Activated CD4-positive, alpha-beta T cell treated with anti-CD3 and anti-CD28 coated beads, Interleukin-2, amount 10 ng/mL, durations not matched to agents 7 days and 5 days (primary cell): ENCODE measurements at places on chromosomes 4 and X. TPM values are rescaled to one million over a fixed set of nuclear protein-coding genes. Genes with fewer than 3 reads are reported as not detected.

- DNase-seq, result no peak
These were observed 773 bp downstream of the TLR3 start for GRCh38 chr4:186069729-186070128.

Gene NPY2R
- not detected for total RNA-seq

DNA sequence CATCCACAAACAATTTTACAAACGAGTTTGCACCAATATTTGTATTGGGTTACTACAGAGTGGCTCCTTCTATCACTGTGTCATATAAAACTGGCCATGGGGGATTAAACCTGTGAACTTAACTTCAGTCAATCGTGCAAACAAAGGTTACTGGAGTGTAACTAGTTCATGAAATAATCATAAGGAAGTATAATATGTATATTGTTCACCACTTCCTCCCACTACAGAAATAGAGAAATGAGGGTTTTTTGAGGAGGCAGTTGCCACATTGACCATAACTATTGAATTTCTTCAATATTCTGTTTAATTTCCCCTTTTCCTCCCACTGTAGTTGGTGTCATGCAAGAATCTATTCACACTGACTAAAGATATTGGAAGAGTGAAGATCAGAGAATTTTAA is at the start of gene GPR82:
Gene GPR82, plus strand, starts transcription at position 356 of the 400 bp plus-strand sequence. CDS start 2,846 bp downstream, outside the sequence.
- DNase-seq, result no peak

DNA sequence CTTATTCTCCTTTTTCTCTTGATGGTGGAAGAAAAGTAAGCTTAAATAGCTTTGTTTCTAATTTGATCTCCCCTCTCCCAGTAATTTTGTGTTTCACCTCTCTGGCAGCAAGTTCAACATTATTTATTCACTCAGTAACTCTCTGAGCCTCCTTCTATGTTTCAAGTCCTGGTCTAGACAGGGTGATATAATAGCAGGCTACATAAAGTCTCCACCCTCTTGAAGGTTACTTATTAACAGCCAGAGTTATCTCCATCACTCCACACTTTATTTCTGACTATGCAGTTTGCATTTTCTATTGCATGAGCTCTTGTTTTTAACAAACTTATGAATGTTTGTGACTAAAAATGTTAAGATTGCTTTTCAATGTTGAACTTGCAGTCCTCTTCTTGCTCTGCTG is 17.8 kb upstream of the ANOS1 start:
- no peak for DNase-seq

DNA sequence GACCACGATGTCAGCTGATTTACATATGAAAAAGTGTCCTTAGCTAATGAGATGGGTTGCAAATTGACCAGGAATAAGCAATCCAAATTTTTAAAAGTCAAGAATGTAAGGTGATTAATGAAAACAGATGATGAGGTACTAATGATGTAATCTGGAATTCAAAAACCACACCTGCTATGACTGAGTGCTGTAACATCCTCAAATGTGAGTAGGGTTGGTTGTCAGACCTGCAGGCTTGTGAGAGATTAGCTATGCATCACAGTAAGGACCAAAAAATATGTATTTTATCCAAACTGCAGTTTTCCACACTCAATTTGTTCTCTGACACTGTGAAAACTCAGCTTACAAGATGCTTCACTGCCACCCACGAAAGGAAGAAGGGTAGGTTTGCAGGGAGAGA is 242.5 kb downstream of the OPHN1 start:
- no peak for DNase-seq

Gene STARD8
- total RNA-seq, result 0.20 TPM

GRCh38 chr4:158856852-158857251 is 88.0 kb downstream of the FNIP2 start:
- DNase-seq, result peak; percentile 9

DNA sequence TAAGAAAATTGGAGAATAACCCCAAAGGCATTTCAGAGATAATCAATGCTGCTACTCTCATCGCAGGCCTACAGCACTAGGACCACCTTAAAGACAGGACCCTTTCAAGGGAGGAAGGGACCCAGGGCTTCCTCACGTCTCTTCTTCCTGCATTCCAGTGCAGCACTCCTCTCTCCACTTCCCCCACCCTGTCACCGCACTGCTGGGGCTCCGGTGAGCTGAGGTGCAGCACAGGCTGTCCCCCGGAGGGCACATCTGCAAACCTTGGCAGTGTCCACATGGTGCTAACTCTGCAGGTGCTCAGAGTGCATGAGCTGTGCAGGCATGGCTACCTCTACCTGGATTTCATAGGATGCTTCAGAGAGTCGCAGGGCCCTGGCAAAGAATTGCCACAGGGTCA is 305.6 kb downstream of the DCHS2 start:
- no peak for DNase-seq

Gene UNC5C
- not detected for total RNA-seq

DNA sequence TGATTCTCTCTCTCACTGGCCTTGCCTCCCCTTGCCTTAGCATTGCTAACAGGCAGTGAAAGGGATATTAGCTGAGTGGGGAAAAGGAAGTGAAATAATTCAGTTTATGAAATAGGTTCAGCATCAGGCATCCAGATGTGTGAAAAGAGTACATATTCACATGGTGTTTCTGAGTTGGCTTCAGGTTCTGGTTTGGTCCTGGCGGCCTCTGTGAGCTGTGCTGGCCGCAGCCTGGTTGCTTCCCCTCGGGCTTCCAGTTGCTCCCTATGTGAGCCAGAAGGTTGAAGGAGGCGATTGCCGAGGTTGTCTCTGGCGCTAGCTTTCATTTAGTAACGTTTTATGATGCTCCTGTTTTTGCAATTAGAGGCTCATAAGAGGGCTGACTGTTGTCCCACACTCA is 99.1 kb upstream of the TLR2 start:
- DNase-seq, result no peak

Gene LARP1B
- 13.5 TPM for total RNA-seq

GRCh38 chr4:99647071-99647470 is 10.6 kb downstream of the C4orf54 start:
- DNase-seq, result no peak

GRCh38 chrX:38878641-38879340 is 77.5 kb downstream of the MID1IP1 start:
- DNase-seq, result no peak

DNA sequence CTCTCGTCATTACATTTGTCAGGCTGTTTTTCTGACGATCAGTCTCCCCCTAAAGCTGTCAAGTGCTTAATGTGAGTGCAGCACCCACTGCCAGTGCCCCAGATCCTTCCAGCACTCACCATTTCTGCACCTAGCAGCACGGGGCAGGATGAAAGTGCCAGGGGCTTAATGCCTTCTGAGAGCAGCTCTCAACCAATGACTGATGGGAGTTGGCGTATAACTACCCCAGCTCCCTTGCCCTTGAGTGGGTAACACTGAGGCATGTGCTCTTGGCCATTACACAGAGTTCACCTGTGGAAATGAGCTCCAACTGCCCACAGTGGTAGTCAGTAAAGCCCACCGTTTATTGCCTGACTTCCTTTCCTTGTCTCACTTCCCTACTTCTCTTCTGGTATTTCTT is 226.2 kb upstream of the BCOR start:
- no peak for DNase-seq

GRCh38 chrX:10615931-10616774 is 4.2 kb downstream of the MID1 start:
- DNase-seq, result no peak

Gene EDNRA
- total RNA-seq, result not detected

Gene CASP3
- total RNA-seq, result 64.2 TPM

GRCh38 chr4:71634364-71634763 is 149.5 kb downstream of the GC start:
- DNase-seq, result no peak

- no peak for DNase-seq
These were observed 15.4 kb upstream of the FHDC1 start for GRCh38 chr4:152920768-152921167.

Gene CCDC120
- total RNA-seq, result 5.9 TPM

Gene RAB41
- not detected for total RNA-seq

- DNase-seq, result no peak
These were observed 201.0 kb upstream of the STK26 start for GRCh38 chrX:131821945-131822622.

DNA sequence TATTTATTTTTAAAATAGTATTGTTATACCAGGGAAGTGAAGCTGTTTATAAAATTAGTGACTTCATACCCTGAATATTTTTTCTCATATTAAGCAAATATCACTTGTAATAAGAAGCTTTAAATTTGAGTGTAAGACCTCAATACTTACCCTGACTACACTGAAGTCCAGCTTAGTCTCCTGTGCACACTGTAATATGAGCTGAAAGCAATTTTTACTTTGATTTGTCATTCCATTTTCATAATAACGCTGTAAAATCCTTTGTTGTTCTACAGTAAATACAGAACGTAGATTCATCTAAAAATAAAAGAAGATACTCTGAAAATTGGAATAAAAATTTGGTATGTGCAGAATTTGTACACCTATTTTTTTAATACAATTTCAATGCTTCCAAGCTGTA is 27.2 kb downstream of the HDX start:
- DNase-seq, result no peak

DNA sequence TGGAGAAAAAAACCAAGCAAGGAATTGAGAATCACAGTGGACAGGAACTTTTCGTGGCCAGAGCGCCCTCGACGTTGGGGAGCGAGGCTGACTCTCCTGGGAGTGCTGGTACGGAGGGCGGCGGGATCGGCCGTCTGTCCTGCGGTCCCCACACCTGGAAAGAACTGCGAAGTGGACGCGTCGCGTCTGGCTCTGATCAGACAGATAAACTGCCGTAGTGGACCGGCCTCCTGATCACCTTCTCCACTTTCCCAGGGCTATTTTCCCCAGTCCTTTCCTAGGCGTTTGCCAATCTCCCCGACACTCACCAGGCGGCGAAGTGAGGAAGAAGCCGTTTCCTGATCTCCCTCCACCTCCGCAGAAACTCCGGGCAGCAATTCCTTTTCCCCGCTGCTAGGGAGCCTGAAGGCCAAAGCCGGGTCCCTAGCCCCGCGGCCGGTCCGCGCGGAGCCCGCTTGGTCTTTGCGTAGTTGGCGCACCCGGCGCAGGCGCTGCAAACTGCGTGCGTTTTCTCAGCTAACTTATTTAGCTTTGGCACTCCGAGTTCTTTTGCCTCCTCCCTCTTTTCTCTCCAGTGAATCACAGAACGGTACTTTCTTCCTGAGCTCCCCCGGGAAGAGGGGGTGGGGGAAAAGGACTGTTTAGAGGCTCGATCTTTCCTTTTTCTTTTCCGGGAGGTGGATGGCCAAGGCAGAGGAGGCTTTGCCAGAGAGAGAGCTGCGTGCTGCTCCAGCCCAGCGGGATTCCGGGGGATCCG is at the start of gene ARSJ:
Gene ARSJ, minus strand, starts transcription at position 500 of the 757 bp plus-strand sequence. CDS start 813 bp downstream, outside the sequence.
- DNase-seq, result no peak

DNA sequence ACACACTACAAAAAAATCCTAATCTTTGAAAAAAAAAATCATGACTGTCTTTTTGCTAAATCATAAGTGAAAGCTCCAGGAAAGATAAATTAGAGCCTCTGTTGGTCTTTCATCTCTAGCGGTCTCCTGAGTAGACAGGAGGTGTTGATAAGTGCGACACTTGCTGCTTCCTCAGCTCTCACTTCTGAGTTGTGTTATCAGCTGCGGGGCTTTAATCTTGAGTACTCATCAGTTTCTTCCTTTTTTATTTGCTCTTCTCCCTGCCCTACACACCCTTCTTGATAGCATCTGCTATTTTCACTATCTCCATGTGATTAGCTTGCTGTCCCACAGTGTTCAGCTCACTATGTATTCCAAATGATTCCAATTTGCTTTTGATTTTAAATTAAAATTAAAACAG is 1449.2 kb downstream of the C4orf33 start:
- no peak for DNase-seq

GRCh38 chr4:14924076-14924811 is 78.0 kb upstream of the CPEB2 start:
- DNase-seq, result no peak

DNA sequence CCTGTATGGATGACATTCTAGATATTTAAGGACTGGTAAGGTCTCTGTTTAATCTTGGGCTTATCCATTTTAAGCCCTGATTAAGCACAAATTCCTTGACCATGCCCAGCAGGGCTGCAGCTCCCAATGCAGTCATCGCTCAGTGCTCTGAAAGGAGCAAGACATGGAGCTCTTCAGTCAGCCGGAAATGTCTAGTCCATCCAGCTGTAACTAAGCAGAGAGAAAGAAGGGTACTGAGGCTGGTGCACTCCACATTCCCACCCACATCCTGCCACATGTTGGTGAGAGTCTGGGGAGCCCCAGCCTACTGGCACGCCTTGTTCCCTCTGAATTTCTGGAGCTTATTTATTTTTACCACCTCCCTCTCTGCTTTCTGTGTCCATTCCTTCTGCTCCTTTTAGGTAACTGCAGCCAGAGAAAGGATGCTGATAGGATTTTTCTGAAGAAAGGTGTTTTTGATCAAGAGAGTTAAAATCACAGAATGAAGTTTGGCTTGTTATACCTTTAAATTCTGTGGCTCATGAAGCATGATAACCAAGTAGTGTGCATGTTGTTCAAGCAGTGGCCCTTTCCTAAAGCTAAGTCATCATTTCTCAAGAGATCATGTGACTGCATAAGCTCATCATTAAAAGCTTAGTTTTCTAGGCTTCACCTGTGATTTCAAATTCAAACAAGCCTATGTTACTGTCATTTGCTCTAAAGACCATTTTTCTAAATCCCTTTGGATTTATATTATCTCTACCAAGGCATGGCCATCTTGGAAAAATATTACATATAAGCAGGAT is 74.0 kb downstream of the GALNT7 start:
- DNase-seq, result no peak

DNA sequence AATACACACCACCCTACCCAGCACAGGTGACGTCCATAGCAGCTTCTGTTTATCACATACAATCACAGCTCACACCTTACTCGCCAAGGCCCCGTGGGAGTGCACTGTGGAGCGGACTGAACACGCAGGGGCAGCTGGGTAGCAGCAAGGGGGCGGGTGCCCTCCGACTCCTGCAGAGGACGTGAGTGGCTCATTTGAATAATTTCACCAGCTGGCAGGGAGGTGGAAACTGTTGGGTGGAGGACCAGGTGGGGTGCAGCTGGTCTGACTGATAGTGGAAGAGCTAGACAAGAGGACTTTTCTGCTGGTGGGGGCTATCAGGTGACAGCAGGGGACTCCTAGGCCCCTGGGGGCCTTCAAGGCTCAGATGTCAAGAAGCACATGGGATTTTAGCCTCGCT is 16.3 kb downstream of the MAN2B2 start:
- no peak for DNase-seq

GRCh38 chr4:156933633-156934258 is 37.9 kb downstream of the PDGFC start:
- no peak for DNase-seq

DNA sequence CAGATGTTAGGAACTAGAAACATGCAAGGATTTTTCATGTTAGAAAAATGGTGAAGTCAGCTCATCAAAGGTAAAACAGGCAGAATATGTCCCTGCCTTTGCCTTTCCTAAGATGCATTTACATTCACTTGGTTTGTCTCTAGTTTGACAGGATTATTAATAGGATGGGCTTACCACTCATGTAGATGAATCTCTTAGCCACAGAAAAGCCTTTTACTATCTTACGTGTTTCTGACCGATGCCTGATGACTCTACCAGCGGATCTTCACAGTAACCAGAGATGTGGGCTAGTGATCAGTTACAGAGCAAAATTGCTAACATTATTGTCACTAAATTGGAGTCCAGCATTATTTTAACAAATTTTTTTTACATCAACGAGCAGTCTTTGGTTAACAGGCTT is 187.6 kb downstream of the MAML3 start:
- DNase-seq, result no peak

Gene KIT
- 0.79 TPM for total RNA-seq
